ENCODE measurements at places on chromosomes 13 and 19.

DNA sequence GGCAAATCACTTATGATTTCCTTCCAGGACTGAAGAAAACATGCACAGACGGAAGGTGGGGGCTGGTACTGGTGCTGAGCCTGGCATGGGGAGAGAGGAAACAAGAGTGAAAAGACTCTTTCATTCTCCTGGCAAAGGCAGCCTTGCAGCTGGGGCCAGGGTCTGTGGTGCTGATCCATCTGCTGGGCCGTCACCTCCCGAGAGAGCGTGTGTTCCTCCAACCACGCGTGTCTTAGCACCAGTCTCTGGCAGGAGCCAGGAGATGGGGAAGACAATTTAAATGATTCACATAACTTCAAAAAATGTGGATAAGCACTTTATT is 23.9 kb upstream of the SPART start:
- no peak for DNase-seq

DNA sequence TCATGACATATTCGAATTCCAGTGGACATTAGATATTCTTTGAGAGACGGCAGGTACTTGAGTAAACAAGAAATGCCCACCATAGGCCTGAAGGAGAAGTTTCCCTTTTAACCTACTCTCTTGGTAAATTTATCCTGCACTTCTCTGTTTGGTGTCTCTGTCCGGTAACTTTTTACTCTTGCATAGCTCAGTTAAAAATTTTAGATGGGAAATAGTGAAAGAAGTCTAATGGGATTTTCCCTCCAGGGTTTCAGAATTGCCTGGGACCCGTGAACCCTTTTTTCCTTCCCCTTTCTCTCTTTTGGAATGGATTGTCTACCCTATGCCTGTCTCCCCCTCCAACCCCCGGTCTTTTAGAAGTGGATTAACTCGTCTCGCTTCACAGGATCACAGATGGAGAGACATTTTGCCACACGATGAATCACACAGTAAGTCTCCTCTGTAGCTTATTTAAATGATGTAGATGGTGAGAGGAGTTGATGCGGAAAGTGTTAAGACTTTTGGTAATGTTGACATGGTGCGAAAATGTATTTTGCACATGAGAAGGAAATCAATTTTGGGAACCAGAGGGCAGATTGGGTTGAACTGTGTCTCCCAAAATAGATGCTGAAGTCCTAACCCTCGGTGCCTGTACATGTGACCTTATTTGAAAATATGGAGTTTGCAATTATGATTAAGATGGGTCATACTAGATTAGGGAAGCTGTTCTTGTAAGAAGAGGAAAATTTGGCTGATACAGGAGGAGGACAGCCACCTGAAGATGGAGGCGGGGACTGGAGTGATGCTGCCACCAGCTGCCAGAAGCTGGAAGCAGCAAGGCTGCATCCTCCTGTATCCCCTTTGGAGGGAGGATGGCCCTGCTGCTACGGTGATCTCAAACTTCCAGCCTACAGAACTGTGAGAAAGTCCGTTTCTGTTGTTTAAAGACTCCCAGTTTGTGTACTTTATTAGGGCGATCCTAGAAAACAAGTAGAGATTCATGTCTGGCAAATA is 711 bp upstream of the MIPEP start:
- DNase-seq, result no peak

- DNase-seq, result peak; percentile 64
Measured at GRCh38 chr13:23741879-23742510, 147.2 kb downstream of the MIPEP start.

GRCh38 chr19:17127671-17128070 is 52.1 kb downstream of the MYO9B start:
- DNase-seq, result no peak

DNA sequence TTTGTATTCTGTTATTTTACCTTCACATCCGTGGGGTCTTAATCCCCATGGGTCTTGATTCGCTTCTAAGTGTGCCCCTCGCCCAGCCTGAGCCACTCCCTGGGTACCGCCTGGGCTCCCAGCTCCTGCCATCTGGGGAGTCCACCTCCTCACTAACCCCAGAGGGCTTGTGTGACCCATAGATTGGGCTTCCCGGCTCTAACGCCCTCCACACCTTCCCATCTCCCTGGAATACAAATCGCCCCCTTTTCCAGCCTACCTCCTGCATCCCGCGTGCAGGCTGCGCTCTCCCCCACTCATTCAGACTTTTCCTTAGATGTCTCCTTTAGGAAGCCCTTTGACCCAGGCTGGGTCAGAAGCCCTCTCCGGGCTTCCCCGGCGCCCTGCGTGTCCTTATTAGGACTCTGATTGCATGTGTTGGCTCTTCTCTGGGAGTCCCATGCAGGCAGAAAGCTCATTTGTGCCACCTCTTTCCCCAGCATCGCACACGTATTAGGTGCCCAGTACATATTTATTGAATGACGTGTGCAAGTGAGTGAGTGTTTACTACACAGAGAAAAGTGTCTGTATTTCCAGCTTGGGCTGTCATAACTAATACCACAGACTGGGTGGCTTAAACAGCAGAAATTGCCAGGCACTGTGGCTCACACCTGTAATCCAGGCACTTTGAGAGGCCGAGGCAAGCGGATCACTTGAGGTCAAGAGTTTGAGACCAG is 757 bp downstream of the CCDC124 start:
- no peak for DNase-seq

DNA sequence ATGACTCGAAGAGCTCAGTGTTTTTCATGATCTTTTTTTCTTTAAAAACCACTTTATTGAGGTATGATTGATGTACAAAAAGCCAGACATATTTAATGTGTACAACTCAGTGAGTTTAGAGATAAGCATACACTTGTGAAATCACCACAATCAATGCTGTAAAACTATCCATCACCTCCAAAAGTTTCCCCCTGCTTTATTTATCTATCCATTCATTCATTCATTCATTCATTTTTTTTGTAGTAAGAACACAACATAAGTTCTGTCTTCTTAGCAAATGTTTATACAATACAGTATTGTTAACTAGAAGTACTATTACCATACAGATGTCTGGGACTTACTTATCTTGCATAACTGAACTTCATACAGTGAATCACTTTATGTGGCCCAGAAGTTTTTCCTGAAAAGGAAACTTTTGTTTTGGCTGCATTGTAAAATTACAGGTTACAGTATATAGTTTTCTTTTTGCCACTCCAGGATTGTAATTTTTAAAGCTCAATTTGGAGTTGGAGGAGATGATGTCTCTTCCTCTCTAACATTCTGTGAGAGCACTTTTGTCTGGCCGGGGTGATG is 6.7 kb downstream of the RAP2A start:
- no peak for DNase-seq

DNA sequence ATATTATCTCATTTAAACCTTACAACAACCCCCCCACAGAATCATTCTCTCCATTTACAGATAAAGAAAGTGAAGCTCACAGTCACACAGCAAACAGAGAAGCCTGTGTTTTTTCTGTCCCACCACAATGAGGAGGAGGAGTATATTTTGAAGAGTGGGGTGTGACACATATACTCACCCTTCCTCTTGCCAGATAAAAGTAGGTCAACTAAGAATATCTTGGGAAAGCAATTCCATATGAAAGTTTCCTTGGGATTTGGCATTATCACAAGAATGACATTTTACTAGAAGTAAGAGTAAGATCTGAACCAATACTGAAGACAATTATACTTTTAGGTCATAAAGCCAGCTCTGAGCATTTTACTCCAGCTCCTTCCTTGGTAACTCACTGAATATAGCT is 287.5 kb upstream of the HTR2A start:
- DNase-seq, result no peak

DNA sequence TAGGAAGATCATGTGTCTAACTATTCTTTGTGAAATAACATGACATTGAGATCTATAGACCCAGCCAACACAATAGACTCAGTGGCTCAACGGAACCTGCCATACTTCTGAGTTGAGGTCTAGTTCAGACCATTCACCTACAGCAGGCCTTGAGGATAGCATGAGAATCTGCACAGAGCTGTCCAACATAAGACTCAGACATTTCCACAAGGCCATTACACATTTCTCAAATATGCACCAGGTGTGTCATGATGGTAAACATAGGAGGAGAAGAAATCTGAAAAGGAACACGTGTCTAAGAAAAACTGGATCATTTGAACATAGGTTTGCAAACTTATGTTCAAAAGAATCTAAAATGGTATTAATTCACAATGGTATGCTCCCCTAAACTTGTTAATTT is 421.4 kb downstream of the SLITRK6 start:
- no peak for DNase-seq

DNA sequence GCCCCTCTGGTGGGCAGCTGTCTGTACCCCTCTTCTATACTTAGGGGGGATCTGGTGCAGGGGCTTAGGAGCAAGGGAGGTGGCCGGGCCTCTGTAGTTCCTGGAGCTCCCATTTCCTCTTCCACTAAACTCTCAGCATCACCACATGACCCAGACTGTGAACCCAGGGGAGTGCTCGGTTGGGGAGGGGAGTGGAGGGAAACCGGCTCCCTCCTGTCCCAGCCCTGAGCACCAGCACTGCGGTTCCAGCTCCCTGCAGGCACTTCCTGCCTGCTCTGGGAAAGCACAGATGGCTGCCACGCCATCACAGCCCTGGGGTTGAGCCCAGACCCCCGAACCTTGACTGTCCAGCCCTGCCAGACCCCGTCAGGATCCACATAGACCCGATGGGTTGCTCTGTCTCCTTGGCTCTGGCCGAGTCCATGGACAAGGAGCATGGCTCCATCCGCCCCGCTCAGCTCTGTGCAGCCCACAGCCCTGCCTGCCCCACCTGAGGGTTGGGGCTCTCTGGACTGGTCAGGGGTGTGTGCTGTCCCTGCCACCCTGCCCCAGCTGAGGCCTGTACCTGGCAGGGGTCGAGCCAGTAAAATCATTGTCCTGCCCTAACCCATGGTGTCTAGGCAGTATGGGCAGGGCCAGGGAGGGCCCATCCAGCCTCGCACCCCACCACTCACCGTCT is 36.0 kb upstream of the SLC7A10 start:
- DNase-seq, result no peak

- DNase-seq, result no peak
Measured at GRCh38 chr19:34367624-34367957, 2.6 kb downstream of the GPI start.

GRCh38 chr19:14112809-14113385 is 4.7 kb downstream of the PRKACA start:
- no peak for DNase-seq

- DNase-seq, result no peak
Measured at GRCh38 chr13:78785764-78786163, 126.8 kb upstream of the OBI1 start.

GRCh38 chr13:23660249-23660648 is 90.0 kb downstream of the TNFRSF19 start:
- no peak for DNase-seq

DNA sequence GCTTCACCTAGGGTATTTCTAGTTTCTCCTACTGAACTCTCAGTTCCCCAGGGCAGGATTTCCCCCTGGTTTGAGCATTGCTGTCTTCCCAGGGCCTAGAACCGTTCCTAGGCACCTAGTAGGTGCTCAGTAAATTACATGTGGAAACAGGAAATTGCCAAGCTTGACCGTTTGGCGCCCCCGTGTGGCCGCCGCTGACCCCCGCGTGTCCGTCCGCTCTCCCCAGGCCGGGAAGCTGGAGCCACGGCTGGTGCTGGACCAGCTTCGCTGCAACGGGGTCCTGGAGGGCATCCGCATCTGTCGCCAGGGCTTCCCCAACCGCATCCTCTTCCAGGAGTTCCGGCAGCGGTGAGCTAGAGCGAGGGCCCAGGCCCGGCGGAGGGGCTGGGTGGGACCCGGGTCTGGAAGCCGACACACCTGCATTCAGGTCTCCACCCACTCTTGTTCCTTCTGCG is 55.5 kb downstream of the MYH14 start:
- no peak for DNase-seq

DNA sequence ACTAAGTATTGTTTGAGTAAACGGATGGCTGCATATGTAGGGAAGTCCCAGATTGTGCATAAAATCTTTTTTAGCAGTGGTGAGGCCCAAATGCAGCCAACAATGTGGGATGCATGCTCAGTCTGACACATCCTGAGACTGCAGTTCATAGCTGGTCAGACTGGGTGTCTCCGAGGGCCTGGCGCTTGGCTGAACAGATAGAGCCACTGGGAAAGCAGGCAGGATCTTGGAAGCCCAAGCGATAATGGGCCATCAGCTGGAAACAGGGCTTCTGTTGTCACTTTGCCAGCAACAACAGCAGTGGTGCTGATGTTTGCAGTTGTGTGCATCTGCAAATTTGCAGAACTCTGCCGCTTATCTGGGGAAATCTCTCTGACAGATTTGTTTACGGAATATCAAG is 36.1 kb downstream of the MTUS2 start:
- no peak for DNase-seq

GRCh38 chr13:50098693-50099092 is 83.4 kb downstream of the KCNRG start:
- DNase-seq, result no peak

- peak; percentile 13 for DNase-seq
Measured at GRCh38 chr19:47891923-47892666, 6.0 kb upstream of the SULT2A1 start.

DNA sequence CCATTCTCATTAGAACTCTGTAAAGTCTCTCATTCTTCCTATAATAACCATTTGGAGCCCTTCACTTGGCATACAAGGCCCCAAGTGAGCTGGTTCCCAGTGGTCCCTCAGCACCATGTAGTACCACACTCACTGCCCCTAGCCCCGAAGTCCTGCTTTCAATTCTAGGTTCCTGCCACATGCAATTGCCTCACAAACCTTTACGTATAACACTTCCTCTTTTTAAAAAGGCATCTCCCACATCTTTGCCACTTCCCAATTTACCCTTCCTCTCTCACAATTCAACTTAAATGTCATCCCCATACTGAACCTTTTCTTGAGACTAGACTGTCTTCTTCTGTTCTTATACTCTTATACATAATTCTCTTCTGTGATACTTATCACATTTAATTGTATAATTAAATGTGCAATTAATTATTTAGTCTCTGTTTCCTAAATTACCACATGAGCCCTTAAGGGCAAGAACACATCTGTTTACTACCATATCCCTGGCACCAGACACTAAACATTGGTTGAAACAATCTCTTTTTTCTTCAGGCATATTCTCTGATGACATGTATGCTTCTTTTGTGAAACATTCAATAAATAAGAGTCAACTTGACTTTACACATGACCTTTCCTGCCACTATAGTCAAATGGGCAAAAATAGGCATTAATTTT is 304.0 kb downstream of the SPRY2 start:
- no peak for DNase-seq

GRCh38 chr13:99356262-99357091 is 49.3 kb upstream of the GPR183 start:
- DNase-seq, result no peak

DNA sequence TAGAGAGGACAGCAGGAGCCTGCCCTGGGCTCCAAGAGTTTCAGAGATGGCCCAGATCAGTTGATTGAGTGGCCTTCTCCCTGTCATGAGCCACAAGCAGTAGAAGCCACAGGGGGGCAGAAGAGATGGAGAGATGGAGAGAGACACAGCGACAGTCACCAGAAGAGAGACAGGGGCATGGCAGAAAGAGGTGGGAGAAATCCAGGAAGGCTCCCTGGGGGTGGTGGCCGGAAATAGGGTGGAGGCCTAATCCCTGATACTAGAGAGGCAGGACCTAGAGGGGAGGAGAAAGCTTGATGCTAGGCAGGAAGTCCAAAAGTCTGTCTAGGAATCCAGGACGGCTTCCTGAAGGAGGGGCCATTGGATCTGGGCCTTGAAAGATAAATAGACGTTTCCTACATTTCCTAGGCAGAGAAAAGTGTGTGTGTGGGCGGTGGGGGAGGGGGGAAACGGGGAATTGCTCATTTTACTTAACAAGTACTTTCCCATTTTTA is 9.6 kb upstream of the TPM4 start:
- DNase-seq, result no peak
